ENCODE measurements at places on chromosomes 5 and 9.

DNA sequence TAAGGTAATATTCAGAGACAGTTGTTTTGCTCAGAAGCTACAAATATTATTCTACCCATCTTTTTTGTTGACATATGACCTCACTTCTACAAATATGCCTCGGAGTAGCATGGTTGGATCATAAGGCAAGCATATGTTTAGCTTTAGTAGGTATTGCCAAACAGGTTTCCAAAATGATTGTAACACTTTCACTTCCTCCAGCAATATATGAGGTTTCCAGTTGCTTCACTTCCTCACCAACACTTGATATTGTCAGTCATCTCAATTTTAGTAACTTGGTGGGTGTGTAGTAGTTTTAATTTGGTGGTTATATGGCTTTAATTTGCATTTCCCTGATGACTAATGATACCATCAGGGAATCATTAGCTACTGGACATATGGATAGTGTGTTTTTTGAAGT lies 46.7 kb downstream of the TNFSF8 start:
- DNase-seq: no peak

- DNase-seq: no peak
These were observed 37.7 kb upstream of the MRPS30 start for GRCh38 chr5:44770780-44771717.

DNA sequence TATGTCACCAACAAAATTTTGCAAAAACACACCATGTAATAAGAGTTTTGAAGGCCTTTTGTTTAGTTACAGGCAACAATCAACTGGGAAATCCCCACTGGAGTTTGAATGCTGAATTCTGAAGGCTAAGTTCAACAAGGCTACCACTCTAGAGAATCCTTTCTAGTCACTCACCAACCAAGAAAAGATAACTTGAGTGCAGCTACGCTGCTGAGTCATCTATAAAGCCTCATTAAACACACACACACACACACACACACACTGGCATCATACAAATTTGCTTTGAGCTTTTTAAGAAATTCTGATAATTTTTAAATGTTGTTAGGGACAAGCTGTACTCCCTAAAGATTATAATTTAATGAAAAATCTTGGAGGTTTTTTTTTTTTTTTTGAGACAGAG lies 219.6 kb downstream of the DENND1A start:
- DNase-seq: no peak

DNA sequence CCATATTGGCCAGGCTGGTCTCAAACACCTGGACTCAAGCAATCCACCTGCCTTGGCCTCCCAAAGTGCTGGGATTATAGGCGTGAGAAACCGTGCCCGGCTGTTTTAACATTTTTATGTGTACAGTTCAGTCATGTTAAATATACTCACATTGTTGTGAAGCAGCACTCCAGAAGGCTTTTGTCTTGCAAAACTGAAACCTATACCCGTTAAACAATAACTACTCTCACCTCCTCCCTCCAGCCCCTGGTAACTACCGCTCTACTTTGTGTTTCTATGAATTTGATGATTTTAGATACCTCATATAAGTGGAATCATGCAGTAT lies 23.1 kb upstream of the SHB start:
- DNase-seq: no peak

- no peak for DNase-seq
These were observed 318.3 kb downstream of the ENC1 start for GRCh38 chr5:74322191-74322590.

- no peak for DNase-seq
These were observed 24.0 kb downstream of the HSPA4 start for GRCh38 chr5:133075572-133076536.

GRCh38 chr5:64229163-64229774 lies 63.6 kb downstream of the RNF180 start:
- no peak for DNase-seq

DNA sequence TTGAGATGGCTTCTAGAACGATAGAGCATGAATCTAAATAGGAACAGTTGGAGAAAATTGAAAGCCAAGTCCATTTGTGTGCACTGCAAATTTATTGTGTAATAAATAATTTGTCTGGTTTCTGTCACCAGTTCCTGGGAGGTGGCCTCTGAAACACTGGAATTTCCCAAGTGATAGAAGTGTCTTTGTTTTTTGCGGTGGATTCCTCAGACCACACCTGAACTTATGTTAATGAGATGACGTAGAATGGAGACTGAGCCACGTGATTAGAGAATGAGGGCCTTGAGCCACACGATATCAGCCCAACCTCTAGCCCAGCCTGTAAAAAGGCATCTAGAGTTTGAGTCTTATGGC lies 105.1 kb downstream of the MSX2 start:
- DNase-seq: no peak

All from stimulated activated CD8-positive, alpha-beta memory T cell treated with anti-CD3 and anti-CD28 coated beads, Interleukin-4, amount 100 ng/mL, for 4 hours (primary cell).